ENCODE measurements at places on chromosomes 12 and 14.

- peak; percentile 13 for DNase-seq
These were observed 61.8 kb downstream of the GALNT16 start for GRCh38 chr14:69321601-69322330.

- peak; percentile 7 for DNase-seq
These were observed 35.0 kb upstream of the KCNA5 start for GRCh38 chr12:5008661-5009060.

DNA sequence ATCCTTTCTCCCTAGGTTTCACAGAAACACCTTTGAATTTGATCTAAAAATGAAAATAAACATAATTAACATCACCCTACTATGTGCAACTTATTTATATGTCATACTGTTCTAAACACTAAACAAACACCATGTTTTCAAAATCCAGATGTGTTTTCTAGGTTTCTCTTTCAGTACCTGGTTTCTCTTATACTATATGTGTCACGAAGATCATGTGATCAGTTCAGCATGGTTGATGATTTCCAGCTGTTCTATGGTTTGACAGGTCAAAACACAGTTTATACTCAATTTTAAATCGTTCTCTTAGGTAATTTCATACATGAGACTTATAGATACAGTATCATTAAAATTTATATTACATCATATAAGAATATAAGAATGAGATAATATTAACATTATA, 373.1 kb downstream of the SOX5 start:
- no peak for DNase-seq

DNA sequence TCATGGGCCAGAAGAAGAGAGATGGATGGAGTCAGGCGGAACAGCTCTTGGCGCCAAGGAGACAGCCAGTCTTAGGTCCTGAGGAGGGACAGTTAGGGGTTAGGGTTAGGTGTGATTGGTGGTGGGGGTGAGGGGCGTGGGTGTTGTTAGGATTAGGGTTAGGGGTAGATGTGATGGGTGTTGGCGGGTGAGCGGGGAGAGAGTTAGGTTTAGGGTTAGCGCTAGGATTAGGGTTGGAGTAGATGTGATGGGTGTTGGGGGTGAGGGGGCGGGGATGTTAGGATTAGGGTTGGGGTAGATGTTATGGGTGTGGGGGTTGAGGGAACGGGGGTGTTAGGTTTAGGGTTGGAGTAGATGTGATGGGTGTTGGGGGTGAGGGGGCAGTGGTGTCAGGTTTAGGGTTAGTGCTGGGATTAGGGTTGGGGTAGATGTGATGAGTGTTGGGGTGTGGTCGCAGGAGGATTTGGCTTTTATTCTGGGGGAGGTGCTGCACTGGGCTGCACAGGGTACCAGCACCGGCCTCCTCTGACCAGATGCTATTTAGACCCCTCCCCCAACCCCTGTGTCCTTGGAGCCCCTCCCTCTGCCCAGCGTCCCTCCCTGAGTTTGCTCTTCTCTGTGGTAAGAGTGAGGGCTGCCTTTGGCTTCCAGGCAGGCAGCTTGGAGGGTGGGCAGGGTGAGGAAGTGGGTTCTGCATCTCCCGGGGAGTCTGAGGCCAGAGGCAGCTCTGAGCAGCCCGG, 35.6 kb upstream of the FBRSL1 start:
- no peak for DNase-seq

DNA sequence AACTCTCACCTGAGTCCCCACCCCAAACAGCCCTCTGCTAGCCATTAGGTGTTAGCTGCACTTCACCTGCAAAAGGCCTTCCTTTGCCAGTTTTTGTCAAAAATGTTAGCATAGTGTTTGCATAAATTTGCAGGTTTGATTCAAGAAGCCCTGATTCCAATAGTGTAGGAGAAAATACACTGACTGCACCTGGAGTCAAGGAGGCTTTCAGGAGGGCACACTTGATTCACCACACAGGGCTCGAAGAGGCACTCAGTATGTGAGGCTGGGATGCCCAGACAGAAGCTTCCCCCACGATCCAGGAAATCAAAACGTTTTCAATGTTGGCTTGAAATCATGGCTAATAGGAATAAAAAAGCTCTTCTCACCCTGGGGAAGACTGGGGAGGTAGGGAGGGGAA, 40.5 kb upstream of the DDX11 start:
- DNase-seq: no peak

Data from tibial artery (tissue), 4 donors.